ENCODE measurements at places on chromosomes 16 and 17. TPM values are rescaled to one million over a fixed set of nuclear protein-coding genes. Genes with fewer than 3 reads are reported as not detected.

Gene CCDC200
- not detected for total RNA-seq

GRCh38 chr17:10931133-10931532 lies 93.2 kb upstream of the PIRT start:
- no peak for DNase-seq

DNA sequence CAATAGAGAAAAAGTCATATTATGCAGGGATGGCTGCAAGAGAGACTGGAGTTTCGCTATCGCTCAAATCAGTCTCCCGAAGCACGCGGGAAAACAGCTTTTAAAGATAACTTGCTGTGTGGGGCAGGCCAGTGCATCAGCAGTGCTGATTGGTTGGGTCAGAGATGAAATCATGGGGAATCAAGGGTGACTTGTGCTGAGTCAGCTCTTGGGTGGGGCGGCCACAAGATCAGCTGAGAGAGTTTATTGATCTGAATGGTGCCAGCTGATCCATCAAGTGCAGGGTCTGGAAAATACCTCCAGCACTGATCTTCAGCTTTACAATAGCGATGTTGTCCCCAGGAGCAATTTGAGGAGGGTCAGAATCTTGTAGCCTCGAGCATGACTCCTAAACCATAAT lies 430.5 kb downstream of the RBFOX1 start:
- no peak for DNase-seq

- no peak for DNase-seq
These were observed 5.2 kb upstream of the TSPOAP1 start for GRCh38 chr17:58333736-58334207.

Gene NIP7
- 26.8 TPM for total RNA-seq

GRCh38 chr16:67246756-67247191 lies 507 bp downstream of the FHOD1 start:
- DNase-seq, result peak; percentile 36

GRCh38 chr17:17682737-17683680 lies 1.8 kb downstream of the RAI1 start:
- peak; percentile 76 for DNase-seq

DNA sequence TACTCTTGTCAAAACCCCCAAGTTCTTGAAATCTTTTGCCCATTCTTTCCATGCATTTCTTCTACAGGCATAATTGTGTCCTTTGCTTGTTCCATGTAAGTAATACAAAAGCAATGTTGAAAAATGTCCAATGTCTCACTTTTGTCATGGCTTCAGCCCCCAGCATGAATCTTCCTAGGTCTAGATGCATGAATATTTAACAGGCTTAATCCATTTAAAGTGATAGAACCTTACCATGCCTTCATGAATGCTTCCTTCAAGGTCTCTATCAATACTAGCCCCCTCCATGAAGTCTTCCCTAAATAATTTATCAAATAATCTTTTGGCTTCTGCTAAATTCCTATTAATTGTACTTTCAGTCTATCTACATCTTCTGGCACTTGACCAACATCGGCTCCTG lies 46.1 kb upstream of the ANKFY1 start:
- DNase-seq, result no peak

Gene TCAP
- under 0.01 TPM for total RNA-seq

Gene C17orf50
- total RNA-seq, result not detected

DNA sequence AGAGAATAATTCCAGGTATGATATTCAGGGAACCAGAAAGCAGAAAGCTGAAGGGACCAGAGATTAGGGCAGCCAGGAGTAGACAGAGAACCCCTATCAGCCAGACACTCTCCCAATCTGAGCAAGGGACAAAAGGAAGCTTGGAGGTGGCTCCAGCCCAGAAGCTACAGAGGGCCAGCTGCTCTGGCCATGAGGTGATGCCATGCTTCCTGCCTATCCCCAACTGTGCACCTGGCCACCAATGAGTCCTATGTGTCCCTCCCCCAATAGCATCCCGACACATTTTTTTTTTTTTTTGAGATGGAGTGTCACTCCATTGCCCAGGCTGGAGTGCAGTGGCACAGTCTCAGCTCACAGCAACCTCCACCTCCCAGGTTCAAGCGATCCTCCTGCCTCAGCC lies 30.0 kb downstream of the NSMCE1 start:
- no peak for DNase-seq

DNA sequence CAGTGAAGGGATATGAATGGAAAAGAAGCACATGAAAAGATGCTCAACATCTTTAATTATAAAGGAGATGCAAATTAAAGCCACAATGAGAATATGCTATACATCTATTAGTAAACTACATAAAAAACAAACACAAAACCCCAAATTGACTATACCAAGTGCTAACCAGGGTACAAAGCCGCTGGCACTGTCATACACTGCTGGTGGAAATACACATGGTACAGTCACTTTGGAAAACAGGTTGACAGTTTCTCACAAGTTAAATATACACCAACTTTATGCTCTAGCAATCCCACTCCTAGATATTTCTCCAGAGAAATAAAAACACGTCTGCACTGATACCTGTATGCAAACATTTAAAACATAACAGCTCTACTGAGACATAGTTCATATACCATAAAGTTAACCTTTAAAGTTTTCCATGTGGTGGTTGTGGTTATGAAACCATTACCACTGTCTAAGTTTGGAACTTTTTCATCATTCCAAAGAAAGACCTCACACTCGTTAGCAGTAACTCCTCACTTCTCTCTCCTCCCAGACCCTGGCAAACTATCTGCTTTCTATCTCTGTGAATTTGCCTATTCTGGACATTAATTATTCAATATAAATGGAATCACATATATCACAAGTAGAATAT lies 42.7 kb downstream of the ADGRG5 start:
- DNase-seq, result no peak

DNA sequence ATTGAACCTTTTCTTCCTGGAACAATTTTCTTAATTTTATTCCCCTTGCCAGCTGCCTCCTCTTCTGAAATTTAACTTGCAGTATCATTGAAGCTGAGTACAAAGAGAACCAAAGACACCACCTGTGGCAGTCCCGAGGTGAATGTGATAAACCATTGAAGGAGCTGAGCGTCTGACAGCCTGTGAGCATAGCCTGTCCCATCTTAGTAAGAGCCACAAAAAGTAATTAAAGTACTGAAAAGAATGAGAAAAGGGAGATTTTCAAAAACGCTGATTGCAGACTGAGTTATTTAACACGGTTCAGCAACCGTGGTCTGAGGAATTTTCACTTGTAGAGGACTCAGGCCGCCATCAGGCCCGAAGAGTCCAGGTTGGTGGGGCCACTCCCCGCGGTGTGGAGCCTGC lies 27.2 kb upstream of the ST6GALNAC1 start:
- DNase-seq, result no peak

Gene SLC6A4
- 5.0 TPM for total RNA-seq

DNA sequence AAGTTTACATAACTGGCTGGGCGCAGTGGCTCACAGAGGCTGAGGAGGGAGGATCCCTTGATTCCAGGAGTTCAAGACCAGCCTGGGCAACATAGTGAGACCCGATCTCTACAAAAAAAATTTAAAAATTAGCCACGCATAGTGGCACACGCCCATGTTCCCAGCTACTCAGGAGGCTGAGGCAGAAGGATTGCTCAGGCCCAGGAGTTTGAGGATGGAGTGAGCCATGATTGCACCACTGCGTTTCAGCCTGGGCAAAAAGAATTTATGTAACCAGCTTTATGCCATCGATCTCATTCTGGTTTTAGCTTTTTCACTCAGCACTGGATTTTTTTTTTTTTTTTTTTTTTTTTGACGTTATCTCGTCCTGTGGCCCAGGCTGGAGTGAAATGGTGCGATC lies 9.1 kb upstream of the CD300E start:
- no peak for DNase-seq

- peak; percentile 66 for DNase-seq
These were observed 3.0 kb upstream of the ZNF213 start for GRCh38 chr16:3131755-3132377.
